ENCODE measurements at places on chromosomes 7 and 10. TPM values are rescaled to one million over a fixed set of nuclear protein-coding genes. Genes with fewer than 3 reads are reported as not detected.

Gene CDHR1
- total RNA-seq, result 0.25 TPM

Gene ANXA8
- total RNA-seq, result not detected

Gene SEMA3D
- total RNA-seq, result not detected

Gene CXCL12
- total RNA-seq, result not detected

Gene FRMPD2
- total RNA-seq, result not detected

Gene PTF1A
- not detected for total RNA-seq

GRCh38 chr7:97859606-97860204, 12.5 kb downstream of the ASNS start:
- H3K27ac ChIP-seq, result no peak overlapping the region
- no peaks in the 10 kb centered on the region for H3K4me1 ChIP-seq
- no peaks in the 10 kb centered on the region for H3K27me3 ChIP-seq
- no peak for DNase-seq
- no peak overlapping the region for H3K4me3 ChIP-seq

DNA sequence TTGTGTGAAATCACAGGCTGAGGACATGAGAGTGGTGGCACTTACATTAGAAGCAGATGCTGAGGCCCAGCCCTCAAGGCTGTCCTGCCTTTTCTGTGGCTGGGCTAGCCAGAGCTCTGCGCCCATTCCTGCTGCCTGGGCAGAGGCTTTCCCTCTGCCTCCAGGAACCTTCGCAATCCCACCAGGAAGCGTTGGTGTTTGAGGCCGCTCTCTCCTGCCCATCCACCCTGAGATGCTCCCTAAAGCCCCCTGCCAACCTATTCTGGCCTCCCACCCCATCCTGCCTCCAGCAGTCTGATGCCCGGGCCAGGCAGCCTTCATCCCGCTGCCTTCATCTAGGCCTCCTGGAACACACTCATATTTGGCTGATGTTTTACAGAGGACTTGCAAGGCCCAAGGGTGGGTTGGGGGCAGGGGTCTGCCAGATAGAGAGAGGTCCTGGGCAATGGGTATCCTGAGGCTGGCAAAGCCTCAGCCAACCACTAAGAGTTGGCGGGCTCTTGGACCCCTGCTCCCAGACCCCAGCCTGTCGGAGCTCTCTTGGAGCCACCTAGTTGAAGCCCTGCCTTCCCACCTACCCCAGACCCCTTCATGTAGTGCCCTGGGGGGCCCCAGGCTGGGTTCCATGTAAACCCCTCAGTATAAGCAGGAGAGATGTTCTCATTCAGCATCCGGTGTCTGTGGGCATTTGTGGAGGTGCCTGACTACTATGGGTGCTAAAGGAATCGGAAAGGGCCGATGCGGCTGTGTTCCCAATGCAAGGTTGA, 32.7 kb downstream of the LDB3 start:
- no peaks in the 10 kb centered on the region for H3K27me3 ChIP-seq
- no peak for DNase-seq
- H3K4me3 ChIP-seq, result no peak overlapping the region
- no peaks in the 10 kb centered on the region for H3K4me1 ChIP-seq

DNA sequence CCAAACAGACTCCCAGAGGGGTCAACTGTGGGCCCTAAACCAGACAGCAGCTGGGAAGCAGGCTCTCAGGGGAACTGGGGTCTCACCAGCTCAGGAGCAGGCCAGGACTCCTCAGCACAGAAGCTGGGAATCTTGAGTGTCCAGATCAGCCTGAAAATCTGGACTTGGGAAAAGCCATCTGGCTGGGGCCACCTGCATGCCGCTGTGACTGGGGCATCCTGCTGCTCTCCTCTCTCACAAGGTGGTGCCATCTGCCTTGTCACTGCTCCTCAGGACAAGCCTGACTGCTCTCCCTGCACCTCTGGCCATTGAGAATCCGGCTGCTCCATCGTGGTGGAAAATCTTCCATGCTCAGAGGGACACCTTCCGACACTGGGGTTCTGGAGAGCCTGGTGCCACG, 141.4 kb downstream of the PLPP4 start:
- H3K27me3 ChIP-seq, result no peaks in the 10 kb centered on the region
- no peaks in the 10 kb centered on the region for H3K4me1 ChIP-seq
- no peaks in the 10 kb centered on the region for H3K36me3 ChIP-seq
- no peak overlapping the region for H3K4me3 ChIP-seq
- DNase-seq, result no peak
- H3K27ac ChIP-seq, result no peak overlapping the region

GRCh38 chr10:132939957-132940790, 2.2 kb downstream of the CFAP46 start:
- H3K27ac ChIP-seq, result no peak overlapping the region
- H3K4me1 ChIP-seq, result no peaks in the 10 kb centered on the region
- H3K27me3 ChIP-seq, result peaks cover 3% of the 10 kb centered on the region
- DNase-seq, result peak; percentile 38

- H3K27ac ChIP-seq, result no peak overlapping the region
- H3K27me3 ChIP-seq, result no peaks in the 10 kb centered on the region
- DNase-seq, result no peak
- no peaks in the 10 kb centered on the region for H3K36me3 ChIP-seq
Observed at GRCh38 chr10:20059084-20059835, 243.0 kb downstream of the PLXDC2 start.

- no peak for DNase-seq
- peak overlapping the region; percentile 85 for H3K4me3 ChIP-seq
- peak overlapping the region; percentile 82 for H3K27ac ChIP-seq
- no peaks in the 10 kb centered on the region for H3K27me3 ChIP-seq
Observed at GRCh38 chr7:66920256-66920655, 769 bp upstream of the TMEM248 start.

- no peak overlapping the region for H3K27ac ChIP-seq
- no peaks in the 10 kb centered on the region for H3K4me1 ChIP-seq
- no peak overlapping the region for H3K4me3 ChIP-seq
- H3K27me3 ChIP-seq, result peaks cover 4% of the 10 kb centered on the region
- no peak for DNase-seq
Observed at GRCh38 chr10:89566992-89567391, 31.6 kb upstream of the SLC16A12 start.

DNA sequence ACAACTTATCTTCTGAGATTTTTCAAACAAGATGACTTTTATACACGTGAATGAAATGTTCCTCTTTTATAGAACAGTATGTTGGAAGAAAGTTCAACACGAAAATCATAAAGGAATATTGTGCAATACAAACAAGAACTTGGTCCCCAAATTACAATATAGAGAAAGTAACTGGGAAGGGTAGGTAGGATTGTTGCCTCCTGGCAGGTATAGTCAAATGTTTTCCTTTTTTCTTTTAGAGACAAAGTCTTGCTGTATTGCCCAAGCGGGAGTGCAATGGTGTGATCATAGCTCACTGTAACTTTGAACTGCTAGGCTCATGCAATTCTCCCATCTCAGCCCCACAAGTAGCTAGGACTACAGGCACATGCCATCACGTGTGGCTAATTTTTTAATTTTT, 582.6 kb downstream of the PARD3 start:
- no peak overlapping the region for H3K27ac ChIP-seq
- H3K4me3 ChIP-seq, result no peak overlapping the region
- H3K4me1 ChIP-seq, result no peaks in the 10 kb centered on the region
- DNase-seq, result no peak
- H3K36me3 ChIP-seq, result no peaks in the 10 kb centered on the region

DNA sequence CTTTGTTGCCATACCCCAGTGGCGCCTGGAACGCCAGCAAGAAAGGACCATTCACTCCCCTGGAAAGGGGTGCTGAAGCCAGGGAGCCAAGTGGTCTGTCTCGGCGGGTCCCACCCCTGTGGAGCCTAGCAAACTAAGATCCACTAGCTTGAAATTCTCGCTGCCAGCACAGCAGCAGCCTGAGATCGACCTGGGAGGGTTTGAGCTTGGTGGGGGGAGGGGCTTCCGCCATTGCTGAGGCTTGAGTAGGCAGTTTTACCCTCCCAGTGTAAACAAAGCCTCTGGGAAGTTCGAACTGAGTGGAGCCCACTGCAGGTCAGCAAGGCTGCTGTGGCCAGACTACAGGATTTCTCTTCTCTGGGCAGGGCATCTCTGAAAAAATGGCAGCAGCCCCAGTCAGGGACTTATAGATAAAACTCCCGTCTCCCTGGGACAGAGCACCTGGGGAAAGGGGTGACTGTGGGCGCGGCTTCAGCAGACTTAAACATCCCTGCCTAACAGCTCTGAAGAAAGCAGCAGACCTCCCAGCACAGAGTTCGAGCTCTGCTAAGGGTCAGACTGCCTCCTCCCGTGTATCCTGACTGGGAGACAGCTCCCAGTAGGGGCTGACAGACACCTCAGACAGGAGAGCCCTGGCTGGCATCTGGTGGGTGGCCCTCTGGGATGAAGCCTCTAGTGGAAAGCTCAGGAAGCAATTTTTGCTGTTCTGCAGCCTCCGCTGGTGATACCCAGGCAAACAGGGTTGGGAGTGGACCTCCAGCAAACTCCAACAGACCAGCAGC, 281.1 kb upstream of the SP4 start:
- H3K4me3 ChIP-seq, result no peak overlapping the region
- no peaks in the 10 kb centered on the region for H3K36me3 ChIP-seq
- H3K27ac ChIP-seq, result no peak overlapping the region
- DNase-seq, result no peak
- H3K27me3 ChIP-seq, result no peaks in the 10 kb centered on the region

GRCh38 chr7:43698460-43699255, 30.7 kb downstream of the COA1 start:
- peaks cover 9% of the 10 kb centered on the region for H3K4me1 ChIP-seq
- no peak overlapping the region for H3K4me3 ChIP-seq
- H3K36me3 ChIP-seq, result no peaks in the 10 kb centered on the region
- no peak for DNase-seq

GRCh38 chr10:103541616-103542015, 48.1 kb downstream of the NEURL1 start:
- no peak overlapping the region for H3K4me3 ChIP-seq
- H3K27ac ChIP-seq, result no peak overlapping the region

GRCh38 chr7:133309333-133309732, 56.5 kb downstream of the EXOC4 start:
- H3K36me3 ChIP-seq, result peaks cover 48% of the 10 kb centered on the region
- no peaks in the 10 kb centered on the region for H3K4me1 ChIP-seq
- H3K4me3 ChIP-seq, result no peak overlapping the region
- no peak overlapping the region for H3K27ac ChIP-seq
- no peaks in the 10 kb centered on the region for H3K27me3 ChIP-seq
- DNase-seq, result no peak

DNA sequence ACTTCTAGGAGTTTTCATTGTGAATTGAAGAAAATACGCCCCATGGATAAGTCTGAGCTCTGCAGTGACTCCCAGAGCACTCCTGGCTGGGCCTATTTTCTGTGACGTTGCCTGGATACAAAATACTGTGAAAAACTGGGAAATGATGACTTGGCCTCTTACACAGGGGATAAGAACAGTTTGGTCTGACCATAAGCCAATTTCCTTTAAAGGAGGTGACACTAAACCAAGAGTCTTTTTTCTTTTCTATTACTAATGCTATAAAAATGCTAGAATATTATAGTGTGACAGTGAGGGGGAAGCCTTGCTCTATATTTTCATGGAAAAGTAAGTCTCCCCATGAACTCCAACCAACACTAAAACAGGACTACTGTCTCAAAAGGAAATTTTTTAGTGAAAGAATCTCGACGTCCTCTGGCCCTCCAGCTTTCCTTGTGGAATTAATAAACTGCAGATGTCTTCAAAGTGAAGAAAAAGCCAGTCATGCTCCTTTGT, 45.5 kb downstream of the MYOF start:
- no peak overlapping the region for H3K4me3 ChIP-seq
- DNase-seq, result no peak
- no peaks in the 10 kb centered on the region for H3K36me3 ChIP-seq
- no peaks in the 10 kb centered on the region for H3K4me1 ChIP-seq
- no peak overlapping the region for H3K27ac ChIP-seq

DNA sequence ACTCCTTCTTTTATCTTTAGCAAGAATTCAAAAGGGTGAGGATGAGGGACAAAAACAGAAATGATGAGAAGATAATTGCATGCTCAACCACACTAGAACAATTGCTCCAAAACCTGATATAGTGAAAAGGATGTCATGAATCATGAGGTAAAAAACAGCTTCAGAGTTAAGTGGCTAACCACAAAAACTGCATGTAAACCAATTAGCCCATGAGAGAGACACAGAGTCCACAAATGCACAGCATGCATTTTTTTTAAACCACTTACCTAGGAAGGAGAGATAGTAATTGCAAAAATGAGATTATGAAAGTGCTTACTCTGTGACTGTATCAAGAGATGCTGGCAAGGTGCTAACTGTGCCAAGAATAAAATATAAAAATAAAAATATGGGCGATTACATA, 132.9 kb downstream of the MBL2 start:
- no peaks in the 10 kb centered on the region for H3K27me3 ChIP-seq
- no peaks in the 10 kb centered on the region for H3K36me3 ChIP-seq
- H3K27ac ChIP-seq, result no peak overlapping the region
- H3K4me1 ChIP-seq, result no peaks in the 10 kb centered on the region

All from CD4-positive, CD25-positive, alpha-beta regulatory T cell (primary cell).